ENCODE measurements at places on chromosomes 6 and 20. TPM values are rescaled to one million over a fixed set of nuclear protein-coding genes. Genes with fewer than 3 reads are reported as not detected.
A peak's percentile ranks its signal among the peaks of the same experiment; 100 is the strongest.

DNA sequence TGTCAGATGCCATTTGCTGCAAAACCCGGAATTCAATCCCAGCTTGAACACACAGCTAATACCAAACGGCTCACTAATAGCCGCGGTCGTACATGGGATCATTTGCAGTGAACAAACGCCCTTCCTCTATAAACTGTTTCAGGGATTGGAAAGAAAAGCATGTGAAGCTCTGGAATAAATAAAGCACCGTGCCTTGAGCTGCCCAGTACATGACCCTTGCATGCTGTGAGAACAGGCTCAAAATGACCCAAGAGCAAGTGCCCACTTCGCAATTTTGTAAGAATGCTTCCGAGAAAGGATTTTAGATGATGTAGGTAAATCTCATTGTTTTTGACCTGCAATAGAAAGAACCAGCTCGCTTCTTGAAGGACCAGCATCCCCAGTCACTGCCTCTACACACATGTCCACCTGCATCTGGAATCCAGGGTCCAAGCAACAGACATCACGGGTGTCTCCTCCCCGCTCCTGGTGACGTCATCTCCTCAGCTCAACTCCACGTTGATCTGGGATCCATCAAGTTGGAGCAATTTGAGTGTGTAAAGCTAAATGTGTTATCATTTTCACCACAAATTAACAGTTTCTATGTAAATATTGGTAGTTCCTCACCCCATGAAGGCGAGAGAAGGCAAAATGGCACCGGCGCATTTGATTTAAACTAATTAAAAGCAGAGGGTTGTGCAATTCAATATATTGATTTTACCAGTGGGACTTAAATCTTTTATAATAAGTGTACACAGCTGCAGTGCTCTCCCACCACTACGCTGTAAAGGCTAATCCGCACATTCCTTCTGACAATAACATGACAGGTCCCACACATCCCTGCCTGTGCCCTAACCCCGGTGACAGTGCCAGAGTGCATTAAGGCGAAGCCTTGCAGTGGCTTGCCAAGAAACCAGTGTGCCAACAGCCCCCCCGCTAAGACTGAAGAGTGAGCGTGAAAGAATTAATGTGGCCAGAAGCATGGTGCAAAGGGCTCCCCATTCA lies 6.2 kb downstream of the BMP7 start:
- peaks cover 5% of the 10 kb centered on the region for H3K4me1 ChIP-seq
- H3K27me3 ChIP-seq: peaks cover 59% of the 10 kb centered on the region
- no peak overlapping the region for H3K27ac ChIP-seq

- no peak overlapping the region for H3K4me3 ChIP-seq
- no peaks in the 10 kb centered on the region for H3K36me3 ChIP-seq
- peaks cover 3% of the 10 kb centered on the region for H3K27me3 ChIP-seq
- no peak for DNase-seq
Observed at GRCh38 chr6:42177514-42178364, 4.6 kb downstream of the GUCA1A start.

GRCh38 chr6:7532821-7533220 lies 8.7 kb upstream of the DSP start:
- H3K36me3 ChIP-seq: no peaks in the 10 kb centered on the region
- no peak overlapping the region for H3K27ac ChIP-seq
- no peaks in the 10 kb centered on the region for H3K4me1 ChIP-seq
- H3K4me3 ChIP-seq: no peak overlapping the region

- DNase-seq: no peak
- H3K27ac ChIP-seq: no peak overlapping the region
- H3K27me3 ChIP-seq: peaks cover 30% of the 10 kb centered on the region
- no peaks in the 10 kb centered on the region for H3K36me3 ChIP-seq
- H3K4me1 ChIP-seq: no peaks in the 10 kb centered on the region
Observed at GRCh38 chr20:63253065-63253437, 1.2 kb downstream of the NKAIN4 start.

GRCh38 chr6:150204705-150205472 lies 62.0 kb downstream of the PPP1R14C start:
- no peak for DNase-seq
- no peak overlapping the region for H3K4me3 ChIP-seq
- H3K27ac ChIP-seq: no peak overlapping the region

DNA sequence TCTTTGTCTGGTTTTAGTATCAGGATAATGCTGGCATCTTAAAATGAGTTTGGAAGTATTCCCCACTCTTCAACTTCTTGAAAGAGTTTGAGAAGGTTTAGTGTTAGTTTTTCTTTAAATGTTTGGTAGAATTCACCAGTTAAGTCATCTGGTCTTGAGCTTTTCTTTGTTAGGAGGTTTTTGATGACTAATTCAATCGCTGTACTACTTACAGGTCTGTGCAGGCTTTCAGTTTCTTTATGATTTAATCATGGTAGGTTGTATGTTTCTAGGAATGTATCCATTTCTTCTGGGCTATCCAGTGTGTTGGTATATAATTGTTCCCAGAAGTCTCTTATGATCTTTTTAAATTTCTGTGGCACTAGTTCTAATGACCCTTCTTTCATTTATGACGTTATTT lies 215.5 kb downstream of the LRFN2 start:
- peak overlapping the region; percentile 71 for H3K4me3 ChIP-seq
- peaks cover 19% of the 10 kb centered on the region for H3K36me3 ChIP-seq
- peak overlapping the region; percentile 93 for H3K27ac ChIP-seq
- DNase-seq: no peak

GRCh38 chr6:89145091-89145955 lies 532 bp upstream of the PM20D2 start:
- H3K27ac ChIP-seq: peak overlapping the region; percentile 98
- H3K27me3 ChIP-seq: peaks cover 11% of the 10 kb centered on the region
- H3K4me1 ChIP-seq: peaks cover 40% of the 10 kb centered on the region

CDK19 gene
- total RNA-seq: 12.4 TPM

GRCh38 chr20:37669773-37670236 lies 24.0 kb upstream of the CTNNBL1 start:
- DNase-seq: no peak
- no peak overlapping the region for H3K27ac ChIP-seq
- H3K4me1 ChIP-seq: no peaks in the 10 kb centered on the region
- no peaks in the 10 kb centered on the region for H3K36me3 ChIP-seq

- no peak overlapping the region for H3K4me3 ChIP-seq
- H3K27ac ChIP-seq: no peak overlapping the region
- H3K4me1 ChIP-seq: peaks cover 21% of the 10 kb centered on the region
- DNase-seq: no peak
Observed at GRCh38 chr6:45044086-45044485, 284.0 kb upstream of the RUNX2 start.

- no peak for DNase-seq
- H3K4me1 ChIP-seq: peaks cover 88% of the 10 kb centered on the region
- peaks cover 33% of the 10 kb centered on the region for H3K36me3 ChIP-seq
- peak overlapping the region; percentile 45 for H3K27ac ChIP-seq
- H3K4me3 ChIP-seq: no peak overlapping the region
- H3K27me3 ChIP-seq: no peaks in the 10 kb centered on the region
Observed at GRCh38 chr20:38878866-38879265, 47.4 kb upstream of the FAM83D start.

- H3K4me3 ChIP-seq: peak overlapping the region; percentile 83
- peaks cover 1% of the 10 kb centered on the region for H3K36me3 ChIP-seq
- peak; percentile 66 for DNase-seq
Observed at GRCh38 chr6:20319520-20320357, 81.9 kb upstream of the E2F3 start.

TRAM2 gene
- 2.1 TPM for total RNA-seq

TCP11 gene
- not detected for total RNA-seq

GRCh38 chr6:7707787-7708186 lies 18.1 kb upstream of the BMP6 start:
- no peaks in the 10 kb centered on the region for H3K4me1 ChIP-seq
- H3K36me3 ChIP-seq: no peaks in the 10 kb centered on the region
- H3K27me3 ChIP-seq: no peaks in the 10 kb centered on the region
- H3K27ac ChIP-seq: no peak overlapping the region

C20orf141 gene
- not detected for total RNA-seq

PEX3 gene
- total RNA-seq: 25.0 TPM

DNA sequence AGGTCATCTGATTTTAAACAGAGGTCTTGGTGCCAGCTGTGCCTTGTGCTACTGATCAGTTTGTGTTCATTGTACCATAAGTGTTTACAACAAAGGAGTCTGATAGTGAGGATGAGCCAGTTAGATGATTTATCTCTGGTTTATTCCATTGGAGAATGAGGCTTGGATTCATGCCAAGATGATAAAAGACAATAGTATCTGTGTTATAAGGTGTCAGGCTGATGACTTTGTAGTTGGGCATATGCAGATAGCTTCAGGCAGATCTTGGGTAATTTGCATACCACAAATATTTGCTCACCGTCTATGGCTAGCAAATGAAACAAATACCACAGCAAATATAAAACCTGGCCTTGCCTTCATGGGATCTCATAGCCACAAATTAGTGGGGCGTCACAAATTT lies 43.3 kb upstream of the PHACTR2 start:
- peaks cover 1% of the 10 kb centered on the region for H3K36me3 ChIP-seq
- no peaks in the 10 kb centered on the region for H3K27me3 ChIP-seq
- peaks cover 29% of the 10 kb centered on the region for H3K4me1 ChIP-seq
- H3K27ac ChIP-seq: no peak overlapping the region
- no peak for DNase-seq

DNA sequence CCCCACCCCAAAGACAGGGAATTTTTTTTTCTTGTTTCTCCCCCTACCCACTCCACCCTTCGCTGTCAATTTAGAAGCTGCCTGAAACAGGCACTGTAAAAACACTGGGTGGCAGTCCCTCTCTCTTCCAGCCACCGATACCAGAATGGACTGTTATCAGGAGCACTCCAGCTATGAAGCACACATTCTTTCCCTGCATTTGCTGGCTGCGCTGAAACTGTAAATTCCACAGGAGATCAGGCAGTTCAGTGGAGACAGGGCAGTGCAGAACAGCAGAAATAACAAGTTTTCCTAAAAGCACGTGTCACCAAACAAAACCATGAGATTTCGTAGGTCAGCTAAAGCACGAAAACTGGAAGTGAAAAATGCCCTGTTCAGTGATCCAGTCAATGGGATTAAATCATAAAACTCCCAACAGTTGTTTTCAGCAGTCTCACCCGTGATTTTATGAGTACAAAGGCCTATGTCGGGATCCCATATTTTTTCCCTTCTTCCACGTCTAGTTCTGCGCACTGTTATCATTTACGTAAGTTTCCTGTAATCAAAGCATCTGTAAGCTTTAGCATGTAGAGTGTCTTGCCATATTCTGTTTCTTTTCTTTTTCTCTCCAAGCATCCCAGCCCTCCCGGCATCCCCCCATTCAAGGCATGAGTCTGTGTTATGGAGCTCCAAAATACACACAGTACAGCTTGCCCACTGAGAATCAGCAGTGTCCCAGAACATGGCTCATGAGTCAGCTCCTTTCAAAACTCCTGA lies 359.9 kb upstream of the EPHA7 start:
- no peaks in the 10 kb centered on the region for H3K4me1 ChIP-seq
- H3K27ac ChIP-seq: no peak overlapping the region
- H3K36me3 ChIP-seq: no peaks in the 10 kb centered on the region
- no peaks in the 10 kb centered on the region for H3K27me3 ChIP-seq
- H3K4me3 ChIP-seq: no peak overlapping the region
- no peak for DNase-seq

GRCh38 chr6:149094934-149095351 lies 222.6 kb upstream of the TAB2 start:
- peaks cover 72% of the 10 kb centered on the region for H3K4me1 ChIP-seq
- H3K4me3 ChIP-seq: peak overlapping the region; percentile 64
- DNase-seq: no peak
- H3K36me3 ChIP-seq: peaks cover 24% of the 10 kb centered on the region
- no peaks in the 10 kb centered on the region for H3K27me3 ChIP-seq

PNPLA1 gene
- not detected for total RNA-seq

- H3K27ac ChIP-seq: no peak overlapping the region
- no peaks in the 10 kb centered on the region for H3K4me1 ChIP-seq
- no peak overlapping the region for H3K4me3 ChIP-seq
- H3K27me3 ChIP-seq: peaks cover 4% of the 10 kb centered on the region
- DNase-seq: no peak
Observed at GRCh38 chr20:62822788-62823651, 6.2 kb downstream of the COL9A3 start.

DNA sequence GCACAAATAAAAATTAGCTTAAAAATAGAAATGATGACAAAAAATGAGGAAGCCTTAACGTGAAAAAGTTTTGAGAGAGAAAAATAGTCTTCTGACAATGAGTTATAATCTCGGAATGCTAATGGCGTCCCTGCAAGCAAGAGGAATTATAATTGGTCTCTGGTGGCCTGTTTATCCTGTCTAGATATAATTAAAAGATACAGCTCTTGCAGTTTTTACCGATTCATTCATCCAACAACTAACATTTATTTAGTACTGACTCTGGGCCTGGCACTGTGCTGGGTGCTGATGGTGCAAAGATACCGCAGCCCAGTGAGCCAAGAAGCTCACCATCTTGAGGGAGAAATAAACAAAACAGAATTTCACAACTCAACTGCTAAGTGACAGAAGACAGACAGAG lies 31.6 kb upstream of the ANKRD60 start:
- H3K27ac ChIP-seq: no peak overlapping the region
- peaks cover 28% of the 10 kb centered on the region for H3K4me1 ChIP-seq
- no peak overlapping the region for H3K4me3 ChIP-seq
- peaks cover 17% of the 10 kb centered on the region for H3K36me3 ChIP-seq
- no peaks in the 10 kb centered on the region for H3K27me3 ChIP-seq

DLL1 gene
- total RNA-seq: not detected

- no peak for DNase-seq
- no peak overlapping the region for H3K4me3 ChIP-seq
Observed at GRCh38 chr20:61664556-61665320, 400.9 kb downstream of the TAF4 start.

DNA sequence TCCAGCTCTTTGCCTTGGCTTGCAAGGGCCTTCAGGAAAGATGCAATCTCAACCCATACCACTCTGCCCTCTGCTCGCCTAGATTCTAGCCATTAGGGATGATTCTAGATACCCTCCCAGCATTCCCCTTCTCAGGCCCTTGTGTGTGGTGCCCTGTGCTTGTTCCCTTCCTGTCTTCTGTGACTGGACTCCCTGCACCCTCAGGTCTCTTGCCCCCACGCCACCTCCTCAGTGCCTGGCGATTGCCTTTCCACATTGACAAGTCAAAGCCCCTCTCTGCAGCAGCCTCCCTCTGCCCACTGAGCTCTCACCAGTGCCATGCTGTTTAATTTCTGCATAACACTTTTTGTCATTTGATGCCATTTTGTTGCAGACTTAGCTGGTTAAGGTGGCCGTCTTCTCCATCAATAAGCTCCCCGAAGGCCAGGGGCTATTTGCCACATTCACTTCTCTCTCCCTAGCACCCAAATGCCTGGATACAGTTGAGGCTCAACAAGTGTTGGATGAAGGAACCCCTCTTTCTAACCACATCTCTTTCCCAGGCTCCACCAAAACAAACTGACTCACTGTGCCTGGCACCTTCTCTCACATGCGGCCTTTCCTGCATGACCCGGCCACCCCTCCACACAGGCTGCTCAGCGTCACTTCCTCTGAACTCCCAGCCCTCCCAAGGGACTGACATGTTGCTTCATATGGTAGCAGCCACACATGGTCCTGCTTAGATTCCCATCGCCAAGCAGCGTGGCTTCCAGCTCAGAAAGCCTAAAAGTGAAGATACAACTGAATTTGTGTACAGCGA lies 4.6 kb upstream of the TXNDC5 start:
- DNase-seq: no peak
- no peaks in the 10 kb centered on the region for H3K4me1 ChIP-seq
- H3K36me3 ChIP-seq: no peaks in the 10 kb centered on the region
- H3K27ac ChIP-seq: no peak overlapping the region
- no peak overlapping the region for H3K4me3 ChIP-seq
